ENCODE measurements at places on chromosomes 11 and 22.

DNA sequence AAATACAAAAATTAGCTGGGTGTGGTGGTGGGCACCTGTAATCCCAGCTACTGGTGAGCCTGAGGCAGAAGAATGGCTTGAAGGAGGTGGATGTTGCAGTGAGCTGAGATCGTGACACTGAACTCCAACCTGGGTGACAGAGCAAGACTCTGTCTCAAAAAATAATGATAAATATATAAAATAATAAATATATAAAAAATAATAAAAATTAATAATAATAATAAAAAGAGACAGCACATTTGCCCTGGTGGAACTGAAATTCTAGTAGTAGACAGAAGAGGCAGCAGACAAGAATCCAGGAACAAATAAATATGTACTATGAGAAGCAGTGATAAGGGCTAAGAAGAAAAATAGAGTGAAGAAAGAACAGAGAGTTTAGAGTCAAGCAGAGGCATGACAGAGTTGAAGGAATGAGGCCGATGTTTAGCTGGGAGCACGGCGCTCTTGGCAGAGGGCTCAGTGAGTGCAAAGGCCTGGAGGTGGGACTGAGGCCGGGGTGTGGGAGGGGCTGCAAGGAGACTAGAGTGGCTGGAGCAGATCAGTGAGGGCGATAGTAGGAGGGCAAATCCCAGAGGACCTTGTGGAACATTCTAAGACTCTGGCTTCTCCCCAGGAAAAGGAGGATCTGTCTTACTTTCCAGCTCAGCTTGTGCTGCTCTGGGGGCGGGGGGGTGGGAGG, 410.3 kb downstream of the MN1 start:
- no peak for DNase-seq

DNA sequence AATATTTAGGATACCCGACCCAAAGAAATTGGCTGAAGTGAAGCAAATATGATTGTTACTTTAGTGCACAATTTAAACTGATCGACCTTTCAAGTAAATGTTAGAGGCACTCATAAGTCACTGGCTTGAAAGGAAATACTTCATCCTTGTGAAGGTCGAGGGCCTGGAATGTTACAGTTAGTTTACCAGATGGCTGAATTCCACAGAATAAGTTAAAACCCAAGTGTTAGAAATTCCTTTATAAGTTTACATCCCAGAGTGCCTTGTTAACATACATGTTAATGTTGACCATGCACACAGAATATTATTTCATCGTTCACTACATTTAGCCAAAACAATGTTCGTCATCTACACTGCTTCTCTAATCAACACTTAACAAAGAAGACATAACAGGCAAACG, 235.5 kb upstream of the ANO3 start:
- no peak for DNase-seq

DNA sequence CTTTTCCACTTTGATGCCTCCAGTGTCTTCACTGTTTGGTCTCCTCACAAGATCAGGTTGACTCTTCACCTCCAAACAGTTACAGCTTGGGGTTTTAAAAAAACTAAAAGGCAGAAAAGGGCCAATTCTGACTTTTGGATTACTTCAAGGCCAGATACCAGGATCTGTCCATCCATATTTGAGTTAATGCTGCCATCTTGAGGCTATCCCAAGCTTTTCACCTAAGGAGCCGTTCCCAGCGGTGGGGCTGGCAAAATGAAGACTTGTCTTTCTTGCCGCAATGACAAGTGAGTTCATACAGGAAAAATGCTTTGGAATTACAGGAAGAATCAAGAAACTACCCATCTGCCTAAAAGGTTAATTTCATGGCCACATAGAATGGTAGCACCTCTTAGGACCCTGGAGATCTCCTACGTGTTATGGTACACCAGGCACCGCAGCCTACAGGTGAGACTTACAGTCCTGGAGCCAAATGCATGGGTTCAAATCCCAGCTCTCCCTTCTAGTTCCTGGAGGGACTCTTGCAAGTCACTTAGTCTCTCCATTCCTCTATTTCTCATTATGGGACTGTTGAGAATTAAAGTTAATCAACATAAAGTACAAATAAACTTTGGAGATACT, 6.0 kb upstream of the OR5B21 start:
- DNase-seq: peak; percentile 72

GRCh38 chr11:65525546-65526480, 930 bp downstream of the SCYL1 start:
- DNase-seq: no peak

DNA sequence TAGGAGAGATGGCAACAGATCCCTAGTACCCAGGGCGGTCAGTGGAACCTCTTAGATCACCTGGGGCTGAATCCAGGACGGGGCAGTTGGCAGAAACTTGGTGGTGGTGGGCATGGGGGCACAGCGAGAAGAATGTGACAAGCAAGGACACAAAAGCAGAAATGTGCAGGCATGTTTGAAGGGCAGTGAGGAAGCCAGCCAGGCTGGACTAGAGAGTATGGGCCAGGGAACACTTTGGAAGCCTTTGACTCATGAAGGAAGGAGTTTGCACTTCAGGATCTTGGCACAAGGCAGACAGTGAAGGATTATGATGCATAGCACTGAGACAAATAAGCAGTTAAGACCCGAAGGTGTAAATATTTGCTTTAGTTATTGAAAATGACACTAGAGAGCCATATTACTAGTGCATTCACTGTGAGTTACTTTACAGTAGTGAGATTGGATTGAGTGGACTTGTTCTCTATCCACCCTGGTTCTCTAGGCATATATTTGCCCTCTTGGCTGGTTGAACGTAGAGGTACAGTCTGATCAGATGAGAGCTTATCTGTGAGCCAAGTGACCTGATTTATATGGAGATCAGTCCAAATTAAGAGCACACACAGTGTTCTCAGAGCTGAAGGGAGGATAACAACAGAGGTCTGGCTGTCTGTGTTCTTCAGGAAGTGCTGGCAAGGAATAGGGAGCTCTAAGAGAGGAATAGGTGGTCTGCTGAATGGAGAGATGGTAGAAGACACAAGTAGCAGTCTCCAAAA, 210.4 kb downstream of the SNX19 start:
- DNase-seq: no peak

GRCh38 chr11:62719302-62719978, 7.8 kb downstream of the HNRNPUL2 start:
- no peak for DNase-seq

All from Kasumi-1 (cell line).